Omental fat pad (tissue), 4 donors: ENCODE measurements at places on chromosomes 16 and 17. TPM values are rescaled to one million over a fixed set of nuclear protein-coding genes. Genes with fewer than 3 reads are reported as not detected.

DNA sequence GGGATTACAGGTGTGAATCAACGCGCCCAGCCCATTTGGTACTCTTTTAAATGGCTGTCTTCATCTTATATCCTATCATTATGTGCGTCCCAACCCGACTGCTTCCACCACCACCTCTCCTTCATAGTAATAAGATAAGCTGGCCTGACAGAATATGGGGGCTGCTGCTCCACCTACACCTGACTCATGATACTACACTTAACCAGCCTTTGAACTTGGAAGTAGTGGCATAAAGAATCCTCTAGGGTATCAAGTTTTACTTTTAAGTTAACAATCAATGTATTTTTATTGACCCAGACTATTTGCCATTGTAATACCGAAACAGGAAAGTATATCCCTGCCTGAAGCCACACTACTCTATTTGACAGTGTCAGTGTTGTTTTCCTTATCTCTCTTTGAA is 18.8 kb downstream of the PDZD9 start:
- DNase-seq, result no peak

DNA sequence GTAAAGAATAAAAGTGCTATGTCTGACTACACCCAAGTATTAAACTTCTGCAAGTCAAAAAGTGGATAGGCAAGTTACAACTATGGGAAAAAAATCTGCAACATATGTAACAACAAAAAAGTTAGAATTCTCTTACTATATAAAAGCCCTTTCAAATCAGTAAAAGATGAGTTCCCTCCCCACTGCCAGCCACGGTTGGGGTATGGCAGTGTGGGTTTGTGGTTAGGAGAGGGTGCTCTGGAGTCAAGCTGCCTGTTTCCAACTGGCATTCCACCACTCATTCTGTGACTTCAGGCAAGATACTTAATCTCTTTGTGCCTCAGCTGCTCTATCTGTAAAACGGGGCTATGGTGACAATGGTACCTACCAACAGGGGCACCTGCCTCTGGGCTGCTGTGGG is 26.6 kb upstream of the MFSD6L start:
- no peak for DNase-seq

DNA sequence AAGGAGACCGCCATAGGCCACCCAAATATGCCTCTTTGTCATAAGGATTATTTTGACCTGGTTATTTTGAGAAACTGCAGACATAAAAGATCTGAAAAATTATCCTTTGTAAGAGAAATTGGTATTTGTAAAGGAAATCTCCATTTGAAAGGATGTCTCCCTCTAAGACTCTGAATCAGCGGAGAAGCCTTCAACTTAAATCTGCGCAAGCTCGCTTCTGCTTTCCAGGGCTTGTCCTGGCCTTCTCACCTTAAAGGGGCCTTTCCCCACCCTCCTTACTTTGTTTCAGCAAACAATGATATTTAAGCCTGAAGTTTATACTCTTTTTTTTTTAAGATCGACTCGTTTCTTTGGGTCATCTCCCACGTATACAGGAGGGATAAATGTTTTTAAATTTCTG is 34.5 kb downstream of the HSBP1 start:
- DNase-seq, result no peak

GRCh38 chr17:69223809-69224208 is 4.8 kb downstream of the ABCA10 start:
- DNase-seq, result no peak

- DNase-seq, result no peak
These were observed 219.5 kb downstream of the NTN1 start for GRCh38 chr17:9240659-9241370.

DNA sequence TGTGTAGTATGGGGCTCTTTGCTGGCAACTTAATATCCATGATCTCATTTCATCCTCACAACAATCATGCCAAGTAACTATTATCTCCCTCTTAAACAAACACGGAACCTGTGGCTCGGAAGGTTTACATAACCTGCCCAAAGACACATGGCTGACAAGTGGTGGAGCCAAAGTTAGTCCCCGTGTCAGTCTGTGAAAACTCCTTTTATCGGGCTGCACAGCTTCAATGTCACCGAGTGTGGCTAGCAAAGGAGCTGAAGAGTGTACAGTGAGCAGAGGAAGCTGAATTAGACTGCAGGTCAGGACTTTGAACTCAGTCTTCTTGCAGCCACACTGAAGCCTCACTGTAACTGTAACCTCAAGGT is 80.3 kb downstream of the PARN start:
- DNase-seq, result no peak

DNA sequence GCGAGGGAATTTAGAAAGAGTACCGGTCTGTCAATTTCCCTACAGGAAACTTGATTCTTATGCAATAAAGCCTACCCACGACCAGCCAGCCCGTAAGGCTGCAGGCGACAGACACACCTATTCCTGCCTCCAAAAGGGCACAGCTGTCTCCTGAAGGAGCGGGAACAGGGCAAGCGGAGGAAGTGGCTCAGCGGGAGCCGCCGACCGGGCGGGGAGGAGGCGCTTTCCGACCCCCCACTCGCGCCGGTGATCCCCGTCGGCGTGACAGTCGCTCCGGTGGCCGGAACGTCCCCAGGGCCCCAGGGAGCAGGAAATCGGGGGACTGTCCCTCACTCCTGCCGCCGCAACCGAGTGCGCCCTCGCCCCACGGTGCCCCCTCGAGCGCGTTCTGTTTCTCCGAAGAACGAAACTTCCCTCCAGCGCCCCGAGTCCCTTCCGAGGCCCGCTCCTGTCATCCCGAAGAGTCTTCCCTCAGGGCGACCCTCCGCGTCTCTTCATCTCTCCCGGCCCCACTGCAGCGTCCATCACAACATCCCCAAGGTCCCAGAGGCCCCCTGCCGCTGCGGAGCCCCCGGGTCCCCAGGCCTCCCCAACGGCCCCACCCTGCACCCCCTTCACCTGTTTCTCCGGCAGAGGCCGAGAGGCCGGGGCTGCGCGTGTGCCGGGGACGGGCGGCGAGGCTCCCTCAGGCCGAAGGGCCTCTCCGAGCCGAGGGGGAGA is 421 bp downstream of the STAT3 start:
- no peak for DNase-seq

DNA sequence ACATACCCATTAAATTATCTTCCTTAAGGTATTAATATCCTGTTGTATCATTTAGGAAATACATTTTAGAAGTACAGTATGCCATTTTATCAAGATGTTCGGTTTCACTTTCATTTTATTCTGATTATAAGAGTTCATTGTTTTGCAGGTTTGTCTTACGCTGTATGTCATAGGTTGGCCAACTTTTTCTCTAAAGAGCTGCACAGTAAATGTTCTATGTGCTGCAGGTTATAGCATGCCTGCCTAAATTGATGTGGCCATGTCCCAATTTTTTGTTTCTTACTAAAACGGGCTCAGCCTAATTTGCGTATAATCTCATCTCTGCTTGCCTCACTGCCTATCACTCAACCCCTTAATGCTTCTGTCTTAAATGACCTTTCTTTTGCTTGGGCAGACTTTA is 126.4 kb downstream of the USP22 start:
- DNase-seq, result no peak

Gene MLLT6
- total RNA-seq, result 56.6 TPM

Gene ITGAD
- total RNA-seq, result not detected
